ENCODE measurements at places on chromosomes 3 and 15.

GRCh38 chr3:172673210-172673679 lies 37.6 kb downstream of the NCEH1 start:
- peak; percentile 14 for DNase-seq

GRCh38 chr3:151931171-151931570 lies 57.7 kb downstream of the SUCNR1 start:
- DNase-seq: no peak

DNA sequence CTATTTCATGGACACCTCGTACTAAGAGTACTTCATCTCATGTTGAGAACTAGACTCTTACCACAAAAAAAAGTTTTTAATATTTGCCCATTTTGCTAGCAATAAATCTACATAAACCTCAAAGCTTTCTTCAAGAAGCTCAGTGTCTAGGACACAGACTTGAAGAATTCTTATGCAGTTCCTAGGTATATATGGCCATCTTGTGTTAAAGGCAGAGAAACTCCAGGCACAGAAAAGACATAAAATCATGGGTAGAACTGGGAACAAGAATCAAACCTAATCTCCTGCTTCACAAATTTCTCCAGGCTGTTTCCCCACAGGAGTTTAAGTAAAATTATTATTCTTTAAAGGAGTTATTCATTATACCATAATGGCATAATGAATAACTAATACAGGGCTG lies 4.4 kb downstream of the MBD4 start:
- no peak for DNase-seq

- no peak for DNase-seq
These were observed 483.7 kb upstream of the FRG2C start for GRCh38 chr3:75180235-75180944.

GRCh38 chr15:68158046-68158628 lies 47.0 kb downstream of the CALML4 start:
- DNase-seq: no peak

Data from stimulated activated CD4-positive, alpha-beta T cell treated with anti-CD3 and anti-CD28 coated beads, Interleukin-1b, Interleukin-23, amount 100 ng/mL, for 1 hour (primary cell).